ENCODE measurements at places on chromosomes 4 and X. TPM values are rescaled to one million over a fixed set of nuclear protein-coding genes. Genes with fewer than 3 reads are reported as not detected.

DNA sequence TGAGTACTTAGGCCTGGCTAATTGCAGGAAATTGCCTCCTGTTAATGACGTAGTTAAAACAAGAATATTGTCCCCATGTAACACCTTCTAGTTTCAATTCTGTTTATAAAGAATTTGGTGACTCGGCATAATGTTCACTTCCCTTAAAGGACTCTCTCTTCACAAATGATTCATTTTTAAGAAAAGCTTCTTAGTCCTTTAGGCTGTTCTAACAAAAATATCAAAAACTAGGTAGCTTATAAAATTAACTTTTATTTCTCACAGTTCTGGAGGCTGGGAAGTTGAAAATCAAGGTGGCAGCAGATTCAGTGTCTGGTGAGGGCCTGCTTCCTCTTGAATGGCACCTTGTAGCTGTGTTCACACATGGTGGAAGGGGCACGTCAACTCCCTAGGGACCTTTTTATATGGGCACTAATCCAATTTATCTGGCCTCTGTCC is 23.8 kb downstream of the COL25A1 start:
- no peak for DNase-seq

- DNase-seq, result no peak
Observed at GRCh38 chr4:40423735-40424134, 88.6 kb downstream of the CHRNA9 start.

GRCh38 chr4:6892190-6892908 is 17.3 kb upstream of the TBC1D14 start:
- DNase-seq, result peak; percentile 86

- DNase-seq, result no peak
Observed at GRCh38 chr4:59540311-59540710, 1659.8 kb upstream of the ADGRL3 start.

GRCh38 chr4:40484346-40485090 is 145.1 kb downstream of the RBM47 start:
- no peak for DNase-seq

GRCh38 chr4:56619160-56619559 is 61.9 kb downstream of the HOPX start:
- DNase-seq, result no peak

DNA sequence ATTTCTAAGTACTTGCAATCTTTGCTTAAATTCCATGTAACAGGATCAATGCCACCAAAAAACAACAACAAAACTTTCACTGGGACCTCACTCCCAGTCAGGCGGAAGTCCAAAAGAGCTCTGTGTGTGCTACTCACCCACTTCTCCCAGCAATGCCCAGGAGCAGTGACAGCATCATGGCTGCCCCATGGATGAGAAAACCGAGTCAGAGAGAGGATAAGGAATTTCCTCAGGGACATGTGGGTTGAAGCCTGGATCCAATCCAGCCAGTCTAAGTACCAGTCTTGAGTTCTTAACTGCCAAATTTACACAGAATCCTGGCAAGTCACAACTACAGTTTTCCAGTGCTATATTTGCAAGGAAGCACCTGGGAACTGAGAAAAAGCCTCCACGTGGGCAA is 64.5 kb downstream of the STX18 start:
- no peak for DNase-seq

DNA sequence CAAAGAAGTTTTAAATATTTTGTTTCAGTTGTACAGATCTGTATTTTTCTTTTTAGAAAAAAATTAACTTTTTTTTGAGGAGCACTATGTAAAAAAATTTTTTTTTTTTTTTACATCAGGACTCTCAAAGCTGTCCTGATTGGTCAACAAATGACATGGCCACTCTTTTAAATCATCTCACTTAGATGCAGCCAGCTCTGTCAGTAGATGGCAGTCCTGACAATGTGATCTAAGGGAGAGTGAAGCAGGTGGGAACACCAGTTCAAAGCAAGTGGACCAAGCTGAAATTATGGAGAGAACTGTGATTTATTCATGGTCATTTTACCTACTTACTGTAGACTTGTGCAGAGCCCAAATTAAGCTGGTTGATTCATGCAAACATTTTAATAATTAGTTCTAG is 174.7 kb upstream of the GPRIN3 start:
- no peak for DNase-seq

GRCh38 chr4:65046192-65047133 is 623.8 kb downstream of the EPHA5 start:
- DNase-seq, result no peak

DNA sequence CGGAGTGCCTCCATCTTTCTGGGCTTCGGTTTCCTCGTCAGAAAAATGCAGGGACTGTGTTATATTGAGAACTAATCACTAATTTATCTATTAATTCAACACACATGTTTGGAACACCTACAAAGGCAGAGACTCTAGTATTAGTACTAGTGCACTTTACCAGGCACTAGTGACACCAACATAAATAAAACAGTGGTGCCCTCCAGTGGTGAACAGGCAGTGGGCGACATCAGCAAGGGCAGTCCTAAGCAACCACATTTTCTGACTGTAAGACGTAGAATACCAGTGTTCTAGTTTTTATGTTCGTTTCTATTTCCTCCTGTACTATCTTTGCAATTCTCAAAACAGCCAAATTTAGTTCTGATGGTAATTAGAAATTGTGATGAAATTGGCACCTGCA is 69.1 kb upstream of the UCP1 start:
- no peak for DNase-seq

GRCh38 chrX:12894074-12895030 is 12.1 kb upstream of the TLR8 start:
- DNase-seq, result no peak

- DNase-seq, result peak; percentile 67
Observed at GRCh38 chr4:132763465-132763864, 385.6 kb upstream of the PCDH10 start.

DNA sequence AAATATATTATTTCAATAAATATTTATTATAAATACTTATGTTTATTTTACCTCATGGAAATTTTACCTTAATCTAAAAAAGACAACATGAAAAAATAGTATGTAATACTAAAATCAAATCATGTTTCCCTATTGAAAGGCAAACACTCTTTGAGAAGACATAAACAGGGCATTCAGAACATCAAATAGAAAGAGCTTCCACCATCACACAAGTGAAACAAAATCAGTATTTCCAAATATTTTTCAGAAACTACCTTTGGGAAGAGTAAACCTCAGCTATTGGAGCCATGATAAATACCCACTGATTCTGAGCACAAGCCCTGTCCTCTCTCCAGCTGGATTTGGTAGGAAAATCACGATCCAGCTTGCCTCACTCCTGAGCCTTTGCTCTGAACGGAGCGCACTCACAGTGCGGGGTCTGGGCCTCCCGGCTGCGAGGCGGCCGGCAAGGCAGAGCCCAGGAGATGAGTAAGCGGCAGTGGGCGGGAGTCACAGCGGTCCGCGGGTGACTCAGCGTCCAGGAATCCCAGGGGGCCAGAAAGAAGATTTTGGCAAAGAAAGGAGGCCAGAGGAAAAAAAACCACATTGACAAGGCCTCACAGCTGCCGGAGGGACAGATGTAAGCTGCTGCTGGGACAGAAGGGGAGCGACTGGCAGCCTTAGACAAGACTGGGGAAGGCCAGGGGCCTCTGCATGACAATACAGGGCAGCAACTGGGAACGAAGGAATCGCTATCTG is 14.7 kb upstream of the ANXA5 start:
- DNase-seq, result peak; percentile 90

GRCh38 chrX:136865270-136866158 is 15.0 kb downstream of the RBMX start:
- DNase-seq, result no peak

DNA sequence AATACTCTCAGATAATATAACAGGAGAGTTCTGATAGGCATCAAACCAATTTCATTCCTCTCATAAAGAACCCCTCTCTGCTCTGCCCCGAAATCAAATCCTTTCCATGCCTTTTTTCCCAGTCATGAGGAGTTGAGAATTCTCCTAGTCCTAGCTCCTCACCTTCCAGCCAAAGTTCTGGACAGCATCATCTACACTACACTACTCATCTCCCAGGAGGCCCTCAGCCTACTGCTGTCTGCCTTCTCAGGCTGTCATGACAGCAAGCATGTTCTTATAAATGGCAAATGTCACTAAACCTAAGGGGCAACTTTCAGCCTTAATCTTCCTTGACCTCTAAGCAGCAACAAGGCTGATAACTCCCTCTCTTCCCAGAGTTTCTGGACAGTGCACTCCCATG is 26.6 kb downstream of the MAPK10 start:
- no peak for DNase-seq

DNA sequence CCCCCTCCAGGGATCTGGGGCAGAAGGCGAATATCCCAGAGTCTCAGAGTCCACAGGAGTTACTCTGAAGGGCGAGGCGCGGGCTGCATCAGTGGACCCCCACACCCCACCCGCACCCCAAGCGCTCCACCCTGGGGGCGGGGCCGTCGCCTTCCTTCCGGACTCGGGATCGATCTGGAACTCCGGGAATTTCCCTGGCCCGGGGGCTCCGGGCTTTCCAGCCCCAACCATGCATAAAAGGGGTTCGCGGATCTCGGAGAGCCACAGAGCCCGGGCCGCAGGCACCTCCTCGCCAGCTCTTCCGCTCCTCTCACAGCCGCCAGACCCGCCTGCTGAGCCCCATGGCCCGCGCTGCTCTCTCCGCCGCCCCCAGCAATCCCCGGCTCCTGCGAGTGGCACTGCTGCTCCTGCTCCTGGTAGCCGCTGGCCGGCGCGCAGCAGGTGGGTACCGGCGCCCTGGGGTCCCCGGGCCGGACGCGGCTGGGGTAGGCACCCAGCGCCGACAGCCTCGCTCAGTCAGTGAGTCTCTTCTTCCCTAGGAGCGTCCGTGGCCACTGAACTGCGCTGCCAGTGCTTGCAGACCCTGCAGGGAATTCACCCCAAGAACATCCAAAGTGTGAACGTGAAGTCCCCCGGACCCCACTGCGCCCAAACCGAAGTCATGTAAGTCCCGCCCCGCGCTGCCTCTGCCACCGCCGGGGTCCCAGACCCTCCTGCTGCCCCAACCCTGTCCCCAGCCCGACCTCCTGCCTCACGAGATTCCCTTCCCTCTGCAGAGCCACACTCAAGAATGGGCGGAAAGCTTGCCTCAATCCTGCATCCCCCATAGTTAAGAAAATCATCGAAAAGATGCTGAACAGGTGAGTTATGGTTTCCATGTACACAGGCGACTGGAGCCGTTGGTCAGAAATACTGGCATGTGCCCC is at the start of gene CXCL1:
CXCL1 (plus strand) TSS at position 264 of the 926 bp plus-strand sequence; CDS start at position 342, 78 bp downstream.
- DNase-seq, result peak; percentile 75

DNA sequence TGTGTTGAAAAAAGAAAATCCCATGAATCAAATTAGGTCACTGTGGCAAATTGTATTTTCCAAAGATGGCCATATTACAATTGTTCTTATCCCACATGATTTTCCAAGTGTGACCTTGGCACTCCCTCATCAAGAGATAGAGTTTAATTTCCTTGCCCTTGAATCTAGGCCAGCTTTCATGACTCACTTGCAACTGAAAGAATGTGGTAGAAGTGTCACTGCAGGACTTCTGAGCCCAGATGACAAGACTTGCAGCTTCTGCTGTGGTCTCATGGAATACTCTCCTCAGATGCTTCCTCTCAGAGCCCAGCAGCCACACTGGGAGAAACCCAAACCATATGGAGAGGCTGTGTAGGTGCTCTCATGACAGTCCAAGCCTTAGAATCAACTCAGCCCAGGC is 139.0 kb downstream of the ADAMTS3 start:
- DNase-seq, result no peak

- no peak for DNase-seq
Observed at GRCh38 chr4:121675715-121676114, 21.1 kb downstream of the ANXA5 start.

GRCh38 chr4:123125477-123125876 is 203.1 kb upstream of the NUDT6 start:
- DNase-seq, result no peak

GRCh38 chrX:10399043-10399741 is 221.2 kb downstream of the MID1 start:
- no peak for DNase-seq

DNA sequence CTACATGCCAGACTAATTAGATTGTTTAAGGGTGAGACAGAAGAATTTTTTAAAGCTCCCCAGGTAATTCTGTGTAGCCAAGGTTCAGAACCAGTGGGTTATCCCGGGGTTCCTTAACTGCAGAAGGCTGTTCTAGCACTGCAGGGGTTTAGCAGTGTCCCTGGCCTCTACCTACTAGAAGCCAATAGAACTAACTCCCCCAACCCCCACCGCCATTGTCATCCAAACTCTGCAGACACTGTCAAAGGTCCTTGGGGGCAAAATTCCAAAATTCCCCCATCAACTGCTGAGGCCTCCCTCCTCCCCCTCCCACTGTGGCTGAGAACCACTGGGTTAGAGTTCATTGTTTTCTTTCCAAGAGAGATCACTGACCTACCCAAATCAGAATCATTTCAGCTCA is 66.4 kb downstream of the MOSPD2 start:
- no peak for DNase-seq

DNA sequence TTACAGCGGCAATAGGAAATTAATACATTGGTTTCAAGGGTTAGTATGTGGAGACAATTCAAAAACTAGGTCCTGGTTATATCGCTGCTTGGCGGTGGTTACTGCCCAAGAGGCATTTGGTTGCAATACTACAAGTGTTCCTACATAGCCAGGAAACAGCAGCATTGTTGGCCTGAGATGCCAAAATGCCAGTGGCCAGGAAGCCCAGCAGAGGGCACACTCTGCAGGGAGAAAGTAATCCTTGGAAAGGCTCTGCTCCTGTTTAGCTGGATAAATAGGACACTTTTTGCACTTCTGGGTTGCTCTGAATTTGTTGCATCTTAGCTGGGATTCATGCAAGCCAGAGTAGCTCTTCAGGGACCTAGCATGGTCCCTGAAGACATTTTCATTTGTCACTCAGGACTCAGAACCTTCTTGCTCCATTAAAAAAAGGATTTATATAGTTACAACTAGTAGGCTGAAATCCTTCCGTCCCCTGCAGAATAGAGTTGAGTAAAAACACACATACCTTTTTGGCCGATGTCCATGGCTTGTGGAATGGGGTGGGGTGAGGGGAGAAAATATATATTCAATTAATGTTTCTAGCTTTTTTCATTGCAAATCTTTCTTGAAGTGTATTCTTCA is 8.1 kb upstream of the GPR119 start:
- no peak for DNase-seq

- DNase-seq, result no peak
Observed at GRCh38 chrX:20829665-20830491, 544.3 kb upstream of the CNKSR2 start.

DNA sequence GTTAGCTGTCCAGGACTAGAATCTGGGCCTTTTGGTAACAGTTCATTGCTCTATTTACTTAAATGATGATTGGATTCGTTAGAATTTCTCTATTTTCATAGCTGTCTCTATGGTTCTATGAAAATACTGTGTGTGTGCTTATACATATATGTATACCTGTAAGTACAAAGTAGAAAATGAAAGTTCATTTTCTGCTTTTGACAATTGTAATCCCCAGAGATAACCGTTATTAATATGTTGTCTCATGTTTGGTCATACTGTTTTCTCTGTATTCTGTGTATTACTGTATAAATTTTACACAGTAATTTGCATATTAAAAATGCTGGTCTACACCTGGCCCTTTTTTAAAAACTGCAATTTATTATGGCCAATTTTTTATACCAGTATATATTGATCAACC is 55.4 kb downstream of the CLCN3 start:
- no peak for DNase-seq

SLITRK2 gene
- total RNA-seq, result 0.35 TPM

CYP2U1 gene
- total RNA-seq, result 10.8 TPM

HSFX2 gene
- not detected for total RNA-seq

HHIP gene
- 0.30 TPM for total RNA-seq

UNC5C gene
- total RNA-seq, result 1.7 TPM

MID2 gene
- total RNA-seq, result 5.6 TPM

CLCN4 gene
- total RNA-seq, result 23.4 TPM

GDPD2 gene
- not detected for total RNA-seq

CT45A2 gene
- total RNA-seq, result not detected

PRSS12 gene
- 0.05 TPM for total RNA-seq

ARR3 gene
- total RNA-seq, result not detected

PDE5A gene
- total RNA-seq, result 20.0 TPM

CNKSR2 gene
- 1.00 TPM for total RNA-seq

VCX gene
- total RNA-seq, result not detected
